ENCODE measurements at places on chromosomes 2 and 18.

- peak; percentile 87 for DNase-seq
Observed at GRCh38 chr2:29115797-29116781, 874 bp downstream of the CLIP4 start.

- DNase-seq = no peak
Observed at GRCh38 chr2:37168217-37168981, 11.6 kb upstream of the EIF2AK2 start.

DNA sequence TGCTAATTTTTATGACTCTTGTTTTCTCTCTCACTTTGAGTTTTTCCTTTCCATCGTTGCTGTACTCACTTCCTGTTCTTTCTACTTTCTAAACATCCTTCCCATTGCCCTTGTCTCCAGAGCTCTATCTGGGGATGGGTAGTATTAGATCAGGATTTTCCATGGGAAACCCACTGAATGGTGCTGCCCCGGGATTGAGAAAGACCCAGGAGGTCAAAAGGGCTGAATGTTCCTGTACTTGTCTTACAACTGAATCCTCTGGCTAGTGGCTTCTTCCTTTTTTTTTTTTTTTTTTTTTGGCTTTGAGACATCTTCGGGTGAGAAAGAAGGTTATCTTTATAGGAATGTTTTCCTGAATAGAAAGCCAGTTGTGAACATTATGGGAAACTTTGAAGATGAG is 364.8 kb upstream of the SLC14A2 start:
- DNase-seq = no peak

DNA sequence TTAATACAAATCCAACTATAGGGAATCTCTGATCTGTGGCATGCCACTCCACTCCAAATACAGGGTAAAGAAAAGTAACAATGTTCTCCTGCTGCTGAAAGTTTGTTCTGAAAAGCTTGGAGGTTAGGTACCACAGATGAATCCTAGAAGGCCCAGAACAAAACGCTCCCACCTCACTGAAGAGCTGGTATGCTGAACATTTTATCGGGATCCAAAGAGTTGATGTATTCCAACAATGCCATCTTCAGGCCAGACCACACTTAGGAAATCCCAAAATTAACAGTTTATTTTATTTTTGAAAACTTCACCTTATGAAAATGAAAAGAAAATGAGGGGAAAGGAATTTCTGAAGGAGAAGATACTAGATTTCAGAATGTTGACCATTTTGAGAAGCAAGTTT is 145.1 kb upstream of the CDH19 start:
- peak; percentile 27 for DNase-seq

DNA sequence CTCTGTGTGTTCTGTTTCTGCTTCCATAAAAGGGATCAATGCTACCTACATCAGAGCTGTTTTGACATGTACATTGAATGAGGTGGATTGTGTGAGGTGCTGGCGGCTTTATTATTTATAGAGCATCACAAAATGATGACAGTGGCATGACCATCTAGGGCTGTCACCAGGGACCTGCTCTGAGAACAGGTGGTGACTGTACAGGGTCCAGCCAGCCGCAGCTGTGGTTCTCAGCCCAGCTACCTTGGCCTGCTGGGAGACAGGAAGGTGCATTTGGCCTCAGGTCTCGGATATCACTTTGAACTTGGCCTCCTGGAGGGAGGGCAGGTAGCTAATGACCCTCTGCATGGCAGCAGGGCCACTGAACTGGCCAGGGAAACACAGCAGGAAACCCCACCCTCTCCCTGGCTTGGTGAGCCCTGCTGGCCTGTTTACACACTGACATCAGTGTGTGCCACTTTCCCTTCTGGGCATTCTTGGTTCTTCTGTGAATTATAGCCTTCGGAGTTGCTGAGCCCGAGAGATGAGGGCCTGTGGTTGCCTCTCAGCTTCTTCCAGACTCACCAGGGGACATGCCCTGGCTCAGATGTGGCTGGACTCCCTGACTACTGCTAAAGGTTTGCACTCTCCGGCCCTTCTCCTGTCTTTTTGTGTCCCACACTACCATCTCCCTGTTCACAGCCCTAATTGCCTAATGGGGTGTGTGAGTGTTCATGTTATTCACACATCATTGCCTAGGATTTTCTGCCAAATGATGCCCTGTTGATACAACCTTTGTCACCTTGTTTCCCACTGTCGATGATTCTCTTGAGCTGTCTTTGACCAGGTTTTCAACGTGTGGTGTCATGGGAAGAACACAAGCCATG is 109.2 kb upstream of the RAB12 start:
- no peak for DNase-seq

DNA sequence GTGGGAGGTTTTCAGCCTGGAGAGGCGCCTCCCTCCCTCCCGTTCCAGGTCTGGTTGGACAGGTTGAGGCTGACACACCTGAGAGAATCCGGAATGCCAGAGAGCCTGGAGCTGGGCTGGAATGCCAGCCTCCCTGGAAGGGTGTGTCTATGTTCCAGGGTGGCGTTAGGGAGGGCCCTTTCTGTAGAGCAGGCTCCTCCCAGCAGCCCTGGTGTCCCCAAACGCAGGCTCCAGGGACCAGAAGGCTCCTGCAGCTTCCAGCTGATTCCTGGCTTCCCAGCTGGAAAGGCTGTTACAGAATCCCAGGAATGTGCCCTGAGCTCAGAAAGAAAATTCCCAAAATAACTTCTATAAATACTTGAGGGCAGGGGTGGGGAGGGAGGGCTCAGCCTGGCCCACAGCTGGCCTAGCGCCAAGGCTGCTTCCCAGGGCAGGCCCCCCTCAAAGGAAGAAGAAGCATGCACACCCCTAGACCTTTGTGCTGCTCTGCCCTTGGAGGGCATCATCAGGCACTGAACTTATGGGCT is 85.4 kb downstream of the STPG4 start:
- no peak for DNase-seq

- DNase-seq = peak; percentile 5
Observed at GRCh38 chr2:27408601-27409320, 630 bp downstream of the PPM1G start.

Measured in spinal cord (tissue), 10 donors.